T-helper 22 cell (primary cell): ENCODE measurements at places on chromosomes 6 and 20.

GRCh38 chr20:19750101-19750606 lies 7.9 kb upstream of the RIN2 start:
- DNase-seq, result no peak

DNA sequence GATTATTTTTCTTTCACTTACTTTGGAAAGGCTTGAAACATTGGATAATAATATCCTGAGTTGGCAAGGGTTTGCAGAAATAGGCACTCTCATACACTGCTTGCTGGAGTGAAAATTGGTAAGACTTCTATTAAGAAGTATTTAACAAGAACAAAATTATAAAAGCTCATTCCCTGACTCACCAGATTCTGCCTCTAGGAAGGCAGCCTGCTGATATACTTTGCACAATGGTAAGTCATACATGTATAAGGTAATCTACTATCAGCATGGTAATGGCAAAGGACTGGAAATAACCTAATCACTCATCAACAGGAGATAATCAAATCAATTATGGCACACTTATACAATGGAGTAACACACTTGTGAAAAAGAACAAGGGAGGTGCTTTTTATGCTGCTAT lies 85.8 kb downstream of the PLCG1 start:
- no peak for DNase-seq

GRCh38 chr6:15761045-15761502 lies 98.2 kb upstream of the DTNBP1 start:
- DNase-seq, result no peak

- DNase-seq, result no peak
Measured at GRCh38 chr20:23879811-23880374, 345 bp upstream of the CST5 start.

DNA sequence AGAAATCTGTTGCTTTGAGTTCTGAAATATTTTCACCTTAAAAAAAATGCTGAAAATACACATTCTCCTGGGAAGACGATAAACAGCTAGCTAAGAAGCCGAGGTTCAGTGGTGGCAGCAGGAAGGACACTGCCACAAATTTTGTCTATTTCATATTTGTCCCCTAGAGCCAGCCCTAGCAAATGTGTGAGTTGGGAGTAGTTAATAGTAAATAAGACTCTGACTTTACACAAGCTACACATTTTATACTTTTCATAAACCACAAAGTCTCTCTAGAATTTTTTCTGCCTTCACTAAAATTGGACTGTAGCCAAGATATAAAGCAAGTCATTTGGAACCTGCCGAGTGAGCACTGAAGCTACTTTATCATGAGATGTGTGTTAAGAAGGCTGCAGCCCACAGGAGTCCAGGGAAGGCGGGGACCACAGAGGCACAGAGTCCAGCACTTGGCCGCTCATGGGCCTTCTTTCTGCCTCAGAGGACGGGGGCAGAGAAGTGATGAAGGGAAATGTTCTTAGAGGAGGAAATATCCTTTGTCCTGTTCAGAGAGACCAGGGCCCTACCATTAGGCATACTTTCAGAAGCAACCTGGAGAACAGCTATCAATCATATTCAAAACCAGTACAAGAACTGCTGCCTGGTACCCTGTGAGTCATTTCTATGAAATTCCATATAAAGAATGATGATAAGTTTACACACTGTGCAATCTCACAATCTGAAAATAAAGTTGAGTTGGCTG lies 241.7 kb upstream of the TAB2 start:
- DNase-seq, result no peak

GRCh38 chr6:148192310-148192709 lies 150.3 kb upstream of the SASH1 start:
- DNase-seq, result no peak

DNA sequence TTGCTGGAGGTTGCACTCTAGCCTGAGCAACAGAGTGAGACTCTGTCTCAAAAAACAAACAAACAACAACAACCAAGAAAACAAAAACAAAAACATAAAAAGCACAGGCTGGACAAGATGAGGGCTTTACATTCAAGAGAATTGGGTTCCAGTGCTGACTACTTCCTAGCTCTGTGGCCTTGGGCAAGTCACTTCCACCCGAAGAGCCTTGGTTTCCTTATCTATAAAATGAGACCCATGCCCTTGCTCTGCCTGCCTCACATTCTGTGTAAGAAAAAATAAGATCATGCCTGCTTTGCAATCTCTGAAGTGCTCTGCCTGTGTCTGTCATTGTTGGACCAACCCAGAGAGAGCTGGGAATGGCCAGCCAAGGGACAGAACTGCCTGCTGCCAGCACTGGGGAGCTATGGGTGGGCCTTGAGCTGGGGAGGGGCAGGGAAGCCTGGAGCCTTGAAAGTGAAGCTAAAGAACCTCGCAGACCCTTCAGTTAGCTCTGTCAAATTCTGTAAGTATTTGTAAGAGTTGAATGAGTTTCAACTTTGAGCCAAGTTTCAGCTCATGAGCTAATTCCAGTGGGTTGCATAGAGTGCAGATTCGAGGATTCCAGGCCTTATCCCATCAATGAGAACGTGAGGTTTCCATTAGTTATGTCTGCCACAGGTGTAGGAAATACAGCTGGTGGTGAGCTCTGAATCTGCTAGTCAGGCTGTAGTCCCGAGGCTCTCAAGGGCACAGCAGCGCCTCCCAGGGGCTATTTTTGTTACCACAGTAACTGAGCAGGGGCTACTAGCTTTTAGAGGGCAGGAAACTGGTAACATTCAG lies 93.2 kb downstream of the DLGAP4 start:
- no peak for DNase-seq

GRCh38 chr6:71268735-71269437 lies 19.7 kb upstream of the OGFRL1 start:
- DNase-seq, result no peak

DNA sequence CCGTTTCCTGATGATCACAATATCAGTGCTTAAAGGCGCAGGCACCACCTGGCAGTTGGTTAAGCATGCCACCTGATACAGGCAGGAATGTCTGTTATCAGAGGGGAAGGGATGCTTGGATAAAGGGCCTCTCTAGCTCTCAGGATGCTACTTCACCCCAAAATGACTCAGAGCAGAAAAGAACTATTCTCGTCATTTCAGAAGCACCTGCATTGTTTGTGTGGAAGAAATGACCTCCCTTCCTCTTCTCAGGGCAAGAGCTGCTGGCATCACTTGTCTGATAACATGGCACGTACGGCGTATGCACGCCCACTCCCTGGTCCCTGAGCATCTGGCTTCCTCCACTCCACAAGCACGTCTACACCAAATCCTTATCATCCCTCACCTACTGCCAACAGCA lies 47.3 kb downstream of the ATP9A start:
- no peak for DNase-seq

- DNase-seq, result no peak
Measured at GRCh38 chr6:30844118-30844535, 40.2 kb upstream of the DDR1 start.

GRCh38 chr6:78909391-78909790 lies 42.0 kb downstream of the IRAK1BP1 start:
- DNase-seq, result no peak

GRCh38 chr6:122035173-122035572 lies 364.3 kb upstream of the HSF2 start:
- no peak for DNase-seq
